Testis (tissue), 5 donors: ENCODE measurements at places on chromosomes 7 and 10.
A peak's percentile ranks its signal among the peaks of the same experiment; 100 is the strongest.

- H3K27ac ChIP-seq = no peak overlapping the region
- H3K36me3 ChIP-seq = no peaks in the 10 kb centered on the region
- no peaks in the 10 kb centered on the region for H3K4me1 ChIP-seq
- no peaks in the 10 kb centered on the region for H3K27me3 ChIP-seq
- no peak for DNase-seq
- H3K4me3 ChIP-seq = no peak overlapping the region
These were observed 68.8 kb downstream of the SPAG6 start for GRCh38 chr10:22414146-22414545.

- no peak for DNase-seq
- H3K4me3 ChIP-seq = no peak overlapping the region
- no peaks in the 10 kb centered on the region for H3K36me3 ChIP-seq
- no peak overlapping the region for H3K27ac ChIP-seq
These were observed 84.7 kb downstream of the SPAG6 start for GRCh38 chr10:22429981-22430421.

DNA sequence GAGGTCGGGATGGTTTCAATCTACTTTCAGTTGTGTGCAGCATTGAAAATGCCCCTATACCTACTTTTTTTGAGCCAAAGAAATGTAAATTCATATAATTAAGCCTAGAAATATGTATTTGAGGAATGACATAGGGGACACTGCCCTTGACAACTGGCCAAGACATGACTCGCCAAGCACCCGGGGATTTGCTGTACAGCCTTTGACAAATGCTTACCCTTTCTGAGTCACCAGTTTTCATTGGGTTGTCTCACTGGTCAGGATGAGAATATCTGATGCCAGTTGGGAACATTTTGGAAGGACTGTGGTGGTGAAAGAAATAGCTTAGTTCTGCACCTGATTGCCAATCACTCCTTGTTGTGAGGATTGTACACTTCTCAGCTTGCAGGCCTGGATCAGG is 166.8 kb upstream of the HABP2 start:
- H3K27ac ChIP-seq = no peak overlapping the region
- no peaks in the 10 kb centered on the region for H3K27me3 ChIP-seq
- no peaks in the 10 kb centered on the region for H3K36me3 ChIP-seq
- H3K4me1 ChIP-seq = no peaks in the 10 kb centered on the region

GRCh38 chr7:156560075-156560474 is 80.5 kb upstream of the RNF32 start:
- no peaks in the 10 kb centered on the region for H3K4me1 ChIP-seq
- no peaks in the 10 kb centered on the region for H3K36me3 ChIP-seq
- no peaks in the 10 kb centered on the region for H3K27me3 ChIP-seq
- H3K4me3 ChIP-seq = no peak overlapping the region
- DNase-seq = no peak
- no peak overlapping the region for H3K27ac ChIP-seq

DNA sequence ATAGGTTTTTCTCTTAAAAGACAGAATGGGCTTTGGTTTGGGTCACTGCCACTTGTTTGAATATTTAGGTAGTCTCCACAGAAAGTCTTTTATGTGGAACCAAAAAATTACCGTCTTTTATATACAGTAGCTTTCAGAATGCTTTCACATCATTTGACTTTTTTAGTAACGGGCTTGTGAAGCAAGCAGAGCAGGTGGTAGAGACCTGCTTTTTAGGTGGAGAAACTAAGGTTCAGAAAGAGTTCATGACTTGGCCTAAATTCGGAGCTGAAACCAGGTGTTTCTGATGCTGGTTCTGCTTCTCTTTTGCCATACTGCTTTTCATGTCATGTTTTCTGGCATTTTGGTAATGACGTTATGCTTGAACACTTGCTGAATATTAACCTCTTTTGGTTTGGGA is 36.3 kb downstream of the GARS1 start:
- no peaks in the 10 kb centered on the region for H3K27me3 ChIP-seq
- H3K4me3 ChIP-seq = no peak overlapping the region
- peaks cover 3% of the 10 kb centered on the region for H3K36me3 ChIP-seq
- no peak for DNase-seq

DNA sequence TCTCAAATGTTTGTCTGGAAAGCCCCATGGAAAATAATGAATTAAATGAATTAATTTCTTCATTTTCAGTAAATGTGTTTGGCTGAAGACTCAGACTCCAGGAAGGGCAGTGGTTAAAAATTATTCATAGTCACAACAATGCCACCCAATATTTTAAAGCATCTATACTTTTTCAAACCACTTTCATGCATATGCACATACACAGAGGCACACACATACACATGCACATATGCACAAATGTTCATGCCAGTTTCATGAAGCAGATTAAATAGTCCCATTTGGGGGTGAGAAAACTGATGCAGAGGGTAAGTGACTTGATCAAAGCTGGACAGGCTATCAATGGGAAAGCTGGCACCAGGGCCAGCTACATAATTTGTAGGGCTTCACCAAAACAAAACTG is 1.4 kb upstream of the PLA2G12B start:
- no peaks in the 10 kb centered on the region for H3K27me3 ChIP-seq
- no peak for DNase-seq
- H3K4me3 ChIP-seq = no peak overlapping the region
- H3K36me3 ChIP-seq = no peaks in the 10 kb centered on the region
- H3K4me1 ChIP-seq = no peaks in the 10 kb centered on the region

DNA sequence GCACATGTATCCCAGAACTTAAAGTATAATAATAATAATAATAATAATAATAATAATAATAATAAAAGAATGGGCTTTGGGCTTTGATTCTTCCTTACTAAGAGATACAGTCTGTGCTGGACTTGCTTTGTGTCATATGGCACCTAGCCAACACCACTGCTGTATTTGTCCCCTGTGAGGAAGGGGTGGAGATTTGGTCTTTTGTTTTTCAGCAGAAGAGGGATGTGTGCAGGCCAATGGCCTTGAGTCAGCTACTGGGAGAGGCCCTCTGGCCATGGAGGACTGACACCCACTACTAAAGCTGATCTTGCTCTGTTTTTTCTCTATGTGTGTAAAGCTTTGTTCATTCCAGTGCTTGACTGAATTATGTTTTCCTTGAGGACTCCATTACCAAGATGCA is 573.0 kb upstream of the PCDH15 start:
- DNase-seq = no peak
- H3K4me3 ChIP-seq = no peak overlapping the region
- H3K36me3 ChIP-seq = no peaks in the 10 kb centered on the region
- no peaks in the 10 kb centered on the region for H3K4me1 ChIP-seq
- no peaks in the 10 kb centered on the region for H3K27me3 ChIP-seq
- H3K27ac ChIP-seq = no peak overlapping the region

- peak overlapping the region; percentile 53 for H3K27ac ChIP-seq
- peak; percentile 95 for DNase-seq
- no peaks in the 10 kb centered on the region for H3K36me3 ChIP-seq
- no peak overlapping the region for H3K4me3 ChIP-seq
These were observed 14.9 kb downstream of the TRIM56 start for GRCh38 chr7:101099969-101100781.

DNA sequence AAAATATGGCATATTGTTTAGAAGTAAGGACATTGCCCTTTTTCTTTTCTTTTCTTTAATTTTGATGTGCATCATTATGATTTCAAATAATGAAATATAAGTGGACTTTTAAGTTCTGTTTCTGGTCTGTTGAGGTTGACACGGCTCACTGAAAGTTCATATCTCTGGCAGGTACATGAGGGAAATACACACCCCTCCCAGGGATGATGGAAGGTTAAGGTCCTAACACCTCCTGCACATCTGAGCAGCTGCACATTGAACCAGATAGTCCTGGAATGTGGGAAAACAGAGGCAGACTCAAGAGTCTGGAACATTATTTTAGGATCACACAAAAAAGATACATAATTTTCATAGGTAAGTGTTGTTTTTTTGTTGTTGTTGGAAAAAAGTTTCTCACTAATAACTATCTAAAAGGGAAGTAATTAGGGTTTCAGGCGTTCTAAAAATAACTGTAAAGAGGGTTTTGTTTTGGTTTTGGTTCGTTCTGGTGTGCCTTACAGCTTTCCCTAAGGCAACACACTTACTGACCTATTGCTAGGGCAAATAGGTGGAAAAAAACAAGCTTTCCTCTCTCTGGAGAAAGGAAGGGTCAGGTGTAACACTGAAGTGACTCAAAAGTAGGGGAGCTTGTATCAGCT is 201.2 kb upstream of the PRKCQ start:
- H3K36me3 ChIP-seq = no peaks in the 10 kb centered on the region
- H3K4me3 ChIP-seq = no peak overlapping the region
- no peak for DNase-seq
- no peak overlapping the region for H3K27ac ChIP-seq

GRCh38 chr7:51082096-51082840 is 234.3 kb downstream of the COBL start:
- no peak overlapping the region for H3K4me3 ChIP-seq
- DNase-seq = no peak
- H3K27ac ChIP-seq = no peak overlapping the region
- no peaks in the 10 kb centered on the region for H3K27me3 ChIP-seq

DNA sequence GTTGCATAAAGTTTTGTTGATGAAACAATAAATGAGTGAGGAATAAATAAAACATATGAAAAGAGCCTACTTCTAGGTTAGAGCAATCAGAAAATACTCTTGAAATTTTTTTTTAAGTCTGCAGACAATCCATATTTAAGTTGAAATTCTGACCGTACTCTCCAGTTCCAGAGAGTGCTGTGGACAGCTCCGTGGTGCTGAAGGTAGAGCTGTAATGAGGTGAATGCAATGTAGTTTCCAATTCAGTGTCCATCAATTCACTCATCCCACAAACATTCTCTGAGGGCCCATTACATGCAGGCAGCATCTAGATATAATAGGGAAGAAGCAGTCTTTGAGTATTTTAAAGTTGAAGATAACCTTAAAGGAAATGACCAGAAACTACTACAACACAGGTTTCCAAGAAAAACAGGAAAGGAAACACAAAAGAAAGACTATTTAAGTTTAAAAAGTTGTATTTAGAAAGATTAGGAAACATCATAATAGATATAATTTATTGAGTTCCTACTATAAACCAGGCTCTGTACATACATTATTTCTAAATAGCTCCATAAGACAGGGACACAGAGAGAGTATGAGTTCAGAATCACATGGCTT is 44.0 kb upstream of the CRTAC1 start:
- no peaks in the 10 kb centered on the region for H3K27me3 ChIP-seq
- no peak overlapping the region for H3K4me3 ChIP-seq
- no peaks in the 10 kb centered on the region for H3K4me1 ChIP-seq

DNA sequence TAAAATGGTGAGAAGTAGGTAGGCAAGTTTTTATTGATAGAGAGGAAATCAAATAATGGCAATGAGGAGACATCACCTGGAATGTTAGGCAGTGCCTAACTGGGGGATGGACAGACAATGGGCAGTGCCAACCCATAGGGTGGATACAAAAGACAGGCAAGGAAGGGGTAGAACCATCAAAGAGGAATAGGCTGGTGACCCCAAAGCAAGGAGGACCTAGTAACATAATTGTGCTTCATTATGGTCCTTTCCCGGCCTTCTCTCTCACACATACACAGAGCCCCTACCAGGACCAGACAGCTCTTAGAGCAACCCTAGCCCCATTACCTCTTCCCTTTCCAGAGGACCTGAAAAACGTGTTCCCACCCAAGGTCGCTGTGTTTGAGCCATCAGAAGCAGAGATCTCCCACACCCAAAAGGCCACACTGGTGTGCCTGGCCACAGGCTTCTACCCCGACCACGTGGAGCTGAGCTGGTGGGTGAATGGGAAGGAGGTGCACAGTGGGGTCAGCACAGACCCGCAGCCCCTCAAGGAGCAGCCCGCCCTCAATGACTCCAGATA is 30.0 kb downstream of the PRSS2 start:
- no peak overlapping the region for H3K27ac ChIP-seq
- no peak overlapping the region for H3K4me3 ChIP-seq

- no peak for DNase-seq
- H3K4me1 ChIP-seq = no peaks in the 10 kb centered on the region
- no peaks in the 10 kb centered on the region for H3K36me3 ChIP-seq
These were observed 612.6 kb downstream of the SORCS3 start for GRCh38 chr10:105253515-105254212.

DNA sequence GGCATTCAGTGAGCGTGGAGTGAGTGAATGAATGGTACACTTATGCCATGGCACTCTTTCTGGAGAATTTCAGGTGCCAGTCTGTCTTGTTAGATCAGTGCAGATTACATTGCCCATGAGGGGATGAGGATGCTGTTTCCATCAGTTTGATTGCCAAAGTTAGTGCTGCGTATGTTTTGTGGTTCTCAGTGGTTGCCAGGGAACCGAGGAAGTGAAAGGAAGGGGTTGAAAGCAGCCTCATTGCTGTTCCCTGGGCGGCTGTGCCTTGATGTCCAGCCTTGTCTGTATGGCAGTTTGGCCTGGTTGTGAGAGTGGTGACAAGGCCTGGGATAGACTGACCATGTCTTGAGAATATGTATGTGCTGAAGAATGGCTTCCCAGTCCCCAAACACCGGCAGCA is 30.2 kb downstream of the WBP1L start:
- peaks cover 90% of the 10 kb centered on the region for H3K4me1 ChIP-seq
- no peak for DNase-seq
- no peak overlapping the region for H3K4me3 ChIP-seq
- H3K27me3 ChIP-seq = no peaks in the 10 kb centered on the region
- peak overlapping the region; percentile 93 for H3K27ac ChIP-seq
- no peaks in the 10 kb centered on the region for H3K36me3 ChIP-seq

- H3K27me3 ChIP-seq = no peaks in the 10 kb centered on the region
- DNase-seq = no peak
- H3K4me3 ChIP-seq = no peak overlapping the region
- peaks cover 4% of the 10 kb centered on the region for H3K4me1 ChIP-seq
- no peak overlapping the region for H3K27ac ChIP-seq
These were observed 1.2 kb downstream of the GTPBP10 start for GRCh38 chr7:90347759-90348158.

DNA sequence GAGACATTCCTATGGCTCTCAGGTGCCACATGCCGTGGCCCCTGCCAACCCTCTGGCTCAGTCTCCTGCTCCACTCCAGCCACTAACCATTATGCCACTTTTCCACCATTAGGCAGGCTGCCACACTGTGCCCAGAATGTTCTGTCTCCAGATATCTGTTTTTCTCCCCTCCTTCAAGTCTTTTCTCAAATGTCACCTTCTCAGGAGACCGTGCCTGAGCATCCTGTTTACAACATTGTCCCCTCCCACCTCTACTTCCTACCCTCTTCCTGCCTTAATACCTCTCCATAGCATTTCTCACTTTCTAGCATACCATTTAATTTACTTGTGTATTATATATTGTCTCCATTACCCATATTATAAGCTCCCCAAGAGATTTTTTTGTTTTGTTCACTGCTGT is 162.5 kb upstream of the LYZL2 start:
- no peaks in the 10 kb centered on the region for H3K36me3 ChIP-seq
- H3K4me1 ChIP-seq = no peaks in the 10 kb centered on the region
- DNase-seq = no peak
- no peaks in the 10 kb centered on the region for H3K27me3 ChIP-seq
- H3K27ac ChIP-seq = no peak overlapping the region
- no peak overlapping the region for H3K4me3 ChIP-seq

DNA sequence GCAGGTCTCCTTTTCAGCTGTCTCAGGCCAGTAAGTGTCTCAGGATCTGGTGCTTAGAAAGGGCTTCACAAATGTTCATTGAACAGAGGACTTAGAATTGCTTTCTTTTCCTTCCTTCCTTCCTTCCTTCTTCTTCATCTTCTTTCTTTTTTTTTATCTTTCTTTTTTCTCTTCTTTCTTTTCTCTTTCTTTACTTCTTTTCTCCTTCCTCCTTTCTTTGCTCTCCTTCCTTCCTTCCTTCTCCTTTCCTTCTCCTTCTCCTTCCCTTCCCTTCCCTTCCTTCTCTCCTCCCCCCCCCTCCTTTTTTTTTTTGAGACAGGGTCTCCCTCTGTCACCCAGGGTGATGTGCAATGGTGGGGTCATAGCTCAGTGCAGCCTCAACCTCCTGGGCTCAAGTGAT is 34.6 kb downstream of the COL26A1 start:
- no peak for DNase-seq
- no peak overlapping the region for H3K4me3 ChIP-seq
- H3K4me1 ChIP-seq = no peaks in the 10 kb centered on the region
- no peak overlapping the region for H3K27ac ChIP-seq
- H3K36me3 ChIP-seq = no peaks in the 10 kb centered on the region
